Calu3 (cell line): ENCODE measurements at places on chromosomes 16 and 17. TPM values are rescaled to one million over a fixed set of nuclear protein-coding genes. Genes with fewer than 3 reads are reported as not detected.

PNMT gene
- 1.3 and 3.2 TPM in 2 replicates for total RNA-seq

JMJD8 gene
- 88.3 and 90.5 TPM in 2 replicates for total RNA-seq

PIK3R5 gene
- total RNA-seq, result not detected in 2 replicates

QPRT gene
- 4.6 and 7.5 TPM in 2 replicates for total RNA-seq

G6PC1 gene
- not detected in 2 replicates for total RNA-seq

ARHGAP27 gene
- 104 and 125 TPM in 2 replicates for total RNA-seq

SPN gene
- total RNA-seq, result not detected in 2 replicates
